ENCODE measurements at places on chromosomes 4 and X.

- no peaks in the 10 kb centered on the region for H3K27me3 ChIP-seq
- no peak for DNase-seq
- H3K36me3 ChIP-seq, result no peaks in the 10 kb centered on the region
- no peak overlapping the region for H3K27ac ChIP-seq
These were observed 78.1 kb downstream of the SRPX start for GRCh38 chrX:38142610-38143009.

DNA sequence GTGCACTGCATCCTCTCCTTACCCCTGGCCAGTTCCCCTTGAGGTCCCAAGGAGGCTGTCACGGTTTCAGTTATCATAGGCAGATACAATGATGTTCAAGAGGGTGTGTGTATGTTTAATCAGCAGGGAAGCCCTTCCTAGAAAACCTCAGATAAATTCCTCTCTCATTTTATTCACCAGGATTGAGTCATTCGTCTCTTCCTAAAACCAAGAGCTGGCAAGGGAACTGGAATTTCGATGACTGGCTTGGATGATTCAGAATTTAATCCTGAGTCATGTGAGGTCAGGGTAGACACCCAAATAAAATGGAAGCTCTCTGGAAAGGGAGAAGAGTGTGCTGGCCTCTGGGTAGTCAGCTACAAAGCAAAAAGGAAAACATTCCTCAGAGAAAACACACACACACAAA is 106.2 kb upstream of the RAPGEF2 start:
- no peak overlapping the region for H3K4me3 ChIP-seq
- no peak for DNase-seq
- no peaks in the 10 kb centered on the region for H3K4me1 ChIP-seq
- no peak overlapping the region for H3K27ac ChIP-seq

GRCh38 chr4:159206427-159206871 is 103.6 kb downstream of the RAPGEF2 start:
- no peaks in the 10 kb centered on the region for H3K36me3 ChIP-seq
- DNase-seq, result no peak
- peaks cover 12% of the 10 kb centered on the region for H3K4me1 ChIP-seq
- H3K27me3 ChIP-seq, result no peaks in the 10 kb centered on the region
- H3K4me3 ChIP-seq, result no peak overlapping the region

GRCh38 chr4:185626798-185627197 is 91.5 kb upstream of the PDLIM3 start:
- H3K4me1 ChIP-seq, result no peaks in the 10 kb centered on the region
- no peak overlapping the region for H3K4me3 ChIP-seq
- H3K36me3 ChIP-seq, result no peaks in the 10 kb centered on the region
- no peaks in the 10 kb centered on the region for H3K27me3 ChIP-seq
- DNase-seq, result no peak
- H3K27ac ChIP-seq, result no peak overlapping the region

DNA sequence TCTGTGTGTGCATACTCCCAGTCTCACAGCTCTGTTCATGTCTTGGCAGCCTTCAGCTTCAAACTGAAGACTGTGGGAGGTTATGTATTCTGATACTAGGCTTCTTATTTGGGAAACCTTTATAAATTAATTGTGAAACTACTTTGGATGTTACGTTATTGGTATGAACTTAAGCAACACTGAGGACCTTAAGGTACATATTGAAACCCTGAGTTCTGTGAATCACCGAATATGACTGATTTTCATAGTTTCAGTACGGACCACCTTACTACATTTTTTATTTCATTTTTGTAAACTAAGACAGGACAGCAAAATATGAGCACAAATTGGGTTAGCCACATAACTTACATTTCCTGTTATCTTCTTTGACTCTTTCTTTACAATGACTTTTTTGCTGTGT is 498.4 kb downstream of the PDGFC start:
- no peak overlapping the region for H3K27ac ChIP-seq
- H3K27me3 ChIP-seq, result no peaks in the 10 kb centered on the region
- H3K36me3 ChIP-seq, result no peaks in the 10 kb centered on the region
- H3K4me3 ChIP-seq, result no peak overlapping the region
- H3K4me1 ChIP-seq, result no peaks in the 10 kb centered on the region

DNA sequence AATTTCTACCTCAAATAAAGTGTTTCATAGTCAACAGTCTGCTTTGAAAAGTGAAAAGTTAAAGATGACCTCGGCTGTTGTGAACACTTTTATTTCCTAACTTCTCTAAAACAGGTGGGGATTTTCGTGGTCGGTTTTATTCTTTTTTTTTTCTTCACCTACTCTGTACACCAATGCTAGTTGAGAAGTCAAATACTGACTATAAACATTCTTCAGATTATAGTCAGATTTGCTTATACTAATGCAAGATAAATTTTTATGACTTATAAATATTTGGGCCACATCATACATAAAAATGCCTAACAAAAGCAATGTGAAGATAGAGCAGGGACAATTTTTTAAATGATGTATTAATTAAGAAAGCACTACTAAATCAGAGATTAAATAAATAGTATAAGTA is 98.1 kb upstream of the GPR34 start:
- no peaks in the 10 kb centered on the region for H3K27me3 ChIP-seq
- H3K27ac ChIP-seq, result no peak overlapping the region
- H3K4me1 ChIP-seq, result no peaks in the 10 kb centered on the region
- no peaks in the 10 kb centered on the region for H3K36me3 ChIP-seq

DNA sequence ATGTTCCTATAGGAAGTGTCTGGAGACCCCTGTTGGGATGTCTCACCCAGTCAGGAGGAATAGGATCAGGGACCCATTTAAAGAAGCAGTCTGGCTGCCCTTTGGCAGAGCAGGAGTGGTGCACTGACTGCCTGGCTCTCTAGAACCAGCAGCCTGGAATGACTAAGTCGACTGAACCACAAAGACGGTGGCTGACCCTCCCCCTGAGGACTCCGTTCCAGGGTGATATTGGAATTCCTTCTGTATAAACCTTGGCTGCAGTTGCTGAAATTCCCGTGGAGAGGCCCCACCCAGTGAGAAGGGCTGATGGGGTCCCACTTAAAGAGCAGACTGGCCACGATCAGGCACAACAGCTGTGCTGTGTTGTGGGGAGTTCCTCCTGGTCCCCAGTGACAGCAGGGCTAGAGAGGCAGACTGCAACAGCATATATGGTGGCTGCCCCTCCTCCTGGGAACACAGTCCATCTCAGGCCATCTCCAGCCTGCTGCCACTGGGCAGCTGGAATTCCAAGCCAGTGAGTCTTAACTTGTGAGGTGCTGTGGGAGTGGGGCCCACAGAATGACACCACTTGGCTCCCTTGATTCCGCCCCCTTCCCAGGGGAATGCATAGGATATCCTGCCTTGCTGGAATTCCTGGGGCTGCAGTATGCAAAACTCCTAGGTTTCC is 41.8 kb upstream of the RLIM start:
- H3K27ac ChIP-seq, result no peak overlapping the region
- no peaks in the 10 kb centered on the region for H3K4me1 ChIP-seq
- no peaks in the 10 kb centered on the region for H3K36me3 ChIP-seq
- H3K4me3 ChIP-seq, result no peak overlapping the region
- no peak for DNase-seq

- no peaks in the 10 kb centered on the region for H3K27me3 ChIP-seq
- H3K4me3 ChIP-seq, result no peak overlapping the region
These were observed 61.3 kb downstream of the ENPP6 start for GRCh38 chr4:184156163-184156920.

DNA sequence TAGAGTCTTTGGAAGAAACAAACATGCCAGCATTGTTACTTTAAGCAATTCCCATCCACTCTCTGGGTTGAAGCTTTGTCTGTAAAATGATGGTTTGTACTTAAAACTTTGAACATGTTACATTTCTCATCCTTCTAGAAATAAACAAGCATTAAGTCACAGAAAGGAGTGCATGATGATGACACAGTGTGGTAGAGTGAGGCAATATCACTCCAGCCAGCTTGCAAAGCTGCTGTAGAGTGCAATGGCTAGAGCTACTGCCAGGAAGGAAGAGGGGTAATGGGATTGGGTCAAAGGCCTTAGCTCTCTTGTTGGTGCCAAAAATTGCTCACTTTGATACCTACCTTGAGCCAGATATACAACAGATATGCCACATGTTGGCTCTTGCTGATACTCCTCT is 12.3 kb upstream of the ENOX2 start:
- H3K36me3 ChIP-seq, result no peaks in the 10 kb centered on the region
- no peak for DNase-seq
- no peaks in the 10 kb centered on the region for H3K4me1 ChIP-seq
- no peaks in the 10 kb centered on the region for H3K27me3 ChIP-seq
- no peak overlapping the region for H3K27ac ChIP-seq

- H3K4me3 ChIP-seq, result no peak overlapping the region
- no peak overlapping the region for H3K27ac ChIP-seq
- no peaks in the 10 kb centered on the region for H3K4me1 ChIP-seq
- no peaks in the 10 kb centered on the region for H3K27me3 ChIP-seq
- no peaks in the 10 kb centered on the region for H3K36me3 ChIP-seq
These were observed 275.5 kb downstream of the PPARGC1A start for GRCh38 chr4:23614284-23614892.

DNA sequence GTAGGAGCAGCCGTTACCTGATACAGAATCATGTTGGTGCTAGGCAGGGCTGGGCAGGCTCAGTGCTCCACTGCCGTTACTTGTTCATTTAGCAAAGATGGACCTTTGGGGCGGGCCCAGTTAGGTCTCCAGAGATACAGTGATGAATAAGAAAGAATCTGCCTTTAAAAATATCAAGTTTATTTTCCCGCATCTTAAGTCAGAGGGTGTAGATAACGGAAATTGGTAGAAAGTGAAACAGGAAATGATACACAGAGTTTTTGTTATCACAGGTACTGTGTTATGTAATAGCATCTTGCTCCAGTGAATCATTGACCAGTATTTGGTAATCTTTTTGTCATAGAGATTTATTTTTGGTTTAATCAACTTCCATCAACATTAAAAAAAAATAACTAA is 5.5 kb downstream of the TMEM131L start:
- H3K27ac ChIP-seq, result no peak overlapping the region
- H3K4me3 ChIP-seq, result no peak overlapping the region
- DNase-seq, result no peak
- no peaks in the 10 kb centered on the region for H3K27me3 ChIP-seq
- peaks cover 40% of the 10 kb centered on the region for H3K4me1 ChIP-seq

- no peaks in the 10 kb centered on the region for H3K27me3 ChIP-seq
- H3K27ac ChIP-seq, result no peak overlapping the region
- H3K4me3 ChIP-seq, result no peak overlapping the region
- H3K36me3 ChIP-seq, result no peaks in the 10 kb centered on the region
- DNase-seq, result no peak
These were observed 37.3 kb downstream of the NUDT11 start for GRCh38 chrX:51459125-51459524.

GRCh38 chr4:3524920-3525319 is 7.3 kb downstream of the LRPAP1 start:
- H3K27me3 ChIP-seq, result no peaks in the 10 kb centered on the region
- DNase-seq, result peak; percentile 53
- peaks cover 63% of the 10 kb centered on the region for H3K36me3 ChIP-seq
- no peak overlapping the region for H3K4me3 ChIP-seq

DNA sequence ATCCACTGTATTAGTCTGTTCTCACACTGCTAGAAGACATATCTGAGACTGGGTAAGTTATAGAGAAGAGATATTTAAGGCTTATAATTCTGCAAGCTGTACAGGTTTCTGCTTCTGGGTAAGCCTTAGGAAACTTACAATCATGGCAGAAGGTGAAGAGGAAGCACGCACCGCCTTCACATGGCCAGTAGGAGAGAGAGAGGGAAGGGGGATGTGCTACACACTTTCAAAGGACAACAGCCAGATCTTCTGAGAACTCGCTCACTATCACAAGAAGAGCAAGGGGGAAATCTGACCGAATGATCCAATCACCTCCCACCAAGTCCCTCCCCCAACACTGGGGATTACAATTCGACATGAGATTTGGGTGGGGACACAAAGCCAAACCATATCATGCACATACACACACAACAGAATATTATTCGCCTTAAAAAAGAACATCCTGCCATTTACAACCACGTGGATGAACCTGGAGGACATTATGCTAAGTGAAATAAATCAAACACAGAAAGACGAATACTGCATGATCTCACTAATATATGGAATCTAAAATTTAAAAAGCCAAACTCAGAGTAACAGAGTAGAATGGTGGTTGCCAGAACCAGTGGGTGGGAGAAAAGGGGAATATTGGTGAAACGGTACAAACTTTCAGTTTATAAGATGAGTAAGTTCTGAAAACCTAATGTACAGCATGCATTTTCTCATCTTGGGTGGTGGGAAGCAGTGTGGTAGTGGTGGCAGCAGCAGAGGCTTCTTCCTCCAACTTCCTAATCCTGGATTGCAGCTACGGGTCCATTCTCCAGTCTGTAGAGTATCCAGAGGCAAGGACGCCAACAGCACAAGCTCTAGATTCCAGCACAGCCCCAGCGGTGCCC is 12.8 kb downstream of the FRYL start:
- no peaks in the 10 kb centered on the region for H3K36me3 ChIP-seq
- H3K27me3 ChIP-seq, result no peaks in the 10 kb centered on the region
- no peak overlapping the region for H3K27ac ChIP-seq
- DNase-seq, result no peak
- peaks cover 12% of the 10 kb centered on the region for H3K4me1 ChIP-seq

- no peaks in the 10 kb centered on the region for H3K36me3 ChIP-seq
- H3K4me3 ChIP-seq, result no peak overlapping the region
- no peaks in the 10 kb centered on the region for H3K4me1 ChIP-seq
- H3K27ac ChIP-seq, result no peak overlapping the region
- no peak for DNase-seq
These were observed 25.5 kb downstream of the ADGRL3 start for GRCh38 chr4:61225656-61226055.

DNA sequence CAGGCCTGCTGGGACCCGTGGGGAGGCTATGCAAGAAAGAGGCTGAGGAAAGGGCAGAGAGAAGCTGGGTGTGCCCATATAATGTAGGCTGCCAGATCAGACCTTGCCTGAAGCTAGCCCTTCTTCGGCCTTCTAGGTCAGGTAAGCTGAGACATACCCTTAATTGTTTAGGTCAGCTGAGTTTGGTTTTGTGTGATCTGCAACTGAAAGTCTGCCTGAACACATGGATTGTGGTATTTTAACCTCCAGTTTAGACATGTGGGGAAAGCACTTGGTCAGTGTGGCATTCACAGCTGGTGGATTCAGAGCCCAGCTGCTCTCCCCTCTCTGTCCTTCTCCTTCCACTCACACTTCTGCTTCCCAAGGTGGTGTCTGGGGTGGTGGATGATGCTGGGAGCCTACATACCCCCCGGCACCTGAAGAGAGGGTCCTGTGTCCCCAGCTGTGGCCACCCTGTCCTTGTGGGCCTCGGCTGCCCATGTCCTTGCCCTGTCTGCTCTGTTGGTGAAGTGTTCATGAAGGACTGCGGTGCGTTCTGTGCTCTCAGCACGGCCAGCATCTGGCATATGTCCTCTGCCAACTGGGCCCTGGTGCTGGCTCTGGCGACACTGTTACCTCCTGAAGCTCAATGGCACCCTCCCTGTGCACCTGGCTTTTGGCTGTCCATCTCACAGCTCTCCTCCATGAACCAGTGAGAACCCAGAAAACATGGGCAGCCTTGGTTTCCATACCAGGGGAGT is 82.1 kb downstream of the NAT8L start:
- H3K4me1 ChIP-seq, result no peaks in the 10 kb centered on the region
- no peaks in the 10 kb centered on the region for H3K36me3 ChIP-seq
- H3K27me3 ChIP-seq, result no peaks in the 10 kb centered on the region
- no peak overlapping the region for H3K27ac ChIP-seq
